Stimulated activated CD8-positive, alpha-beta memory T cell treated with anti-CD3 and anti-CD28 coated beads, Interleukin-7, amount 100 ng/mL, for 24 hours (primary cell): ENCODE measurements at places on chromosomes 1 and 21.

GRCh38 chr21:41064334-41064791 lies 103.6 kb upstream of the BACE2 start:
- DNase-seq, result no peak

GRCh38 chr1:159866905-159867663 lies 4.6 kb upstream of the VSIG8 start:
- no peak for DNase-seq

GRCh38 chr1:54577612-54578011 lies 29.6 kb downstream of the ACOT11 start:
- no peak for DNase-seq

DNA sequence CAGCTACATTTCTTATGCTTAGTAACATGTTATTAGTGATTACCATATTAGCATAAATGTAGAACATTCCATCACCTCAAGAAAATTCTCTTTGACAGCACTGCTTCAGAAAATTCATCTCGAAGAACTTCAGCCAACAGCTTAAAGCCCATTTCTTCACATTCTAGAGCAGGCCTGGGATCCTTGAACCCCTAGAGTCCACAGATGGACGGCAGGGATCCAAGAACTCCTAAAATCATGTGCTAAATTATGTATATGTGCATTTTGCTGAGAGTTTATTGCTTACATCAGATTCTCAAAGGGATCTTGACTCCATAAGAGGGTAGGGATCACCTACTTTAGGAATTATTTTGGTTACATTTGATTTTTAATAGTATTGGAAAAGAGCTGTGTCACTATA lies 76.2 kb upstream of the TEKT2 start:
- DNase-seq, result no peak

GRCh38 chr1:97743129-97743528 lies 177.7 kb downstream of the DPYD start:
- no peak for DNase-seq

DNA sequence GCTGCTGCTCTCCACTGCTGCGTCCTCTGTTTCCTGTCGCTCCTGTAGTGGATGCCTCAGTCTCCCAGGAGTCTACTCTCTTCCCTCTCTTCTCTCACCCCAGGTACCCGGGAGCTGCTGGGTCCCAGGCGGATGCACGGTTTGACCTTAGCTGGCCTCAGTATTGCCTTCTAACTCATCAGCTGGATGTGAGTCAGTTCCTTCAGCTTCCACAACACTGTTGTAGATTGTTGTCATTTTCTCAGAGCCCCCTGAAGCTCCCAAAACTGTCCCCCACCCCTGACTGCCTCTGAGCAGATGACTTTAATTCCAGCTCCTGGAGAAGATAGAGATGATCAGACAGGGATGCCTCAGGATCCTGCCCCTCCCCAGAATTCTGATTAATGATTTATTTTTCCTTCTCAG lies 7.2 kb downstream of the CNIH3 start:
- no peak for DNase-seq

DNA sequence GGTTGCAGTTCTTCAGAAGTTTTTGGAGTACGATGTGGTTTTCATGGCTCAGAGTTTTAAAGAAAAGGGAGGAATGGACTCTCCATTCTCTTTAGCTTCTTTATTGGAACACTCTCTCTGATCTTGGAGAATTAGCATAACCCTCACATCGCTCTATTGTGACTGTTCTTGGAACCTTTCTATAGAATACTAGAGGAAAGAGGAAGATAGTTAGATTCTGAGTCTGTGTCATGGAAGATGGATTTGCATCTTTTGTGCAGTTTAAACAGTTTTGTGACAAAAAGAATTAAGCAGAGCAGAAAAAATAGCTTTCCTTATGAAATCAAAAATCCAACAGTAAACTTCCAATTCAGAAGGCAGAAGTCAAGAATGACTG lies 61.0 kb downstream of the KCNJ6 start:
- no peak for DNase-seq

GRCh38 chr1:32989160-32990050 lies 24.8 kb upstream of the RNF19B start:
- peak; percentile 10 for DNase-seq
